ENCODE measurements at places on chromosomes 2 and 18.
A peak's percentile ranks its signal among the peaks of the same experiment; 100 is the strongest.

DNA sequence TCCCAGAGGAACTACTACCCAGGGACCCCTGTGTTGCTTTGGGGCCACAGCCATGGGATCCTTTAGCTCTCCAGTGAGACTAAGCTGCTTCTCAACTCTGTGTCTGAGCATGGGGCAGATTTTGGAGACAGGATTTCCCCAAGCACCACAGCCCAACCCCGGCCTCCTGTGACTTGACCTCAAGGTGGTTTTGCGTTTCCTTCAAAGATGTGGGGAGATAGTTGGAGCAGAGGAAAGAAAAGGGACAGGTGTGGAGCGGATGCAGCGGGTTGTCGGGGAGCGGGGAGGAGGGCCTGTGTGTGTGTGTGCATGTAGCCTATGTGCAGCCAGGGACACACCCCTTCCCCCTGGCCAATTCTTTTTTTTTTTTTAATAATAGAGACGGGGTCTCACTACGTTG is 10.2 kb downstream of the ARID5A start:
- DNase-seq, result no peak

- no peak for DNase-seq
Observed at GRCh38 chr2:202754936-202755335, 116.6 kb downstream of the ICA1L start.

DNA sequence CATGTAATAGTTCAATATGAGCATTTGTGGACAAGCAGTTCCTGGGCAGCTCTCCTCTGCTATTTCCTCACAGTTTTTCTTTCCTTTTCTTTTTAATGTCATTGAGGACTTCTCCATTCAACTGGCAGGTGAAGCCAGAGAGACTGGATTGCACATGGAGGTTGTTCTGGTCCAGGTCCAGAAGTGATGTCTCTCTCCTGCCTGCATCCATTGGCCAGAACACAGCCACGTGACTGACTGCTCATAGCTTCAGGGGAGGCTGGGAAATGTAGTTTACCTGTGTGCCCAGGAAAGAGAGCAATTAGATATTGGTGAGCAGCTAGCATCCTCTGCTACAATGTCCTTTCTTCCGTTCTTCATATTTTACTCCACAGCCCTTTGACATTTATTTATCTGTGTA is 20.2 kb upstream of the ADAM23 start:
- no peak for DNase-seq

DNA sequence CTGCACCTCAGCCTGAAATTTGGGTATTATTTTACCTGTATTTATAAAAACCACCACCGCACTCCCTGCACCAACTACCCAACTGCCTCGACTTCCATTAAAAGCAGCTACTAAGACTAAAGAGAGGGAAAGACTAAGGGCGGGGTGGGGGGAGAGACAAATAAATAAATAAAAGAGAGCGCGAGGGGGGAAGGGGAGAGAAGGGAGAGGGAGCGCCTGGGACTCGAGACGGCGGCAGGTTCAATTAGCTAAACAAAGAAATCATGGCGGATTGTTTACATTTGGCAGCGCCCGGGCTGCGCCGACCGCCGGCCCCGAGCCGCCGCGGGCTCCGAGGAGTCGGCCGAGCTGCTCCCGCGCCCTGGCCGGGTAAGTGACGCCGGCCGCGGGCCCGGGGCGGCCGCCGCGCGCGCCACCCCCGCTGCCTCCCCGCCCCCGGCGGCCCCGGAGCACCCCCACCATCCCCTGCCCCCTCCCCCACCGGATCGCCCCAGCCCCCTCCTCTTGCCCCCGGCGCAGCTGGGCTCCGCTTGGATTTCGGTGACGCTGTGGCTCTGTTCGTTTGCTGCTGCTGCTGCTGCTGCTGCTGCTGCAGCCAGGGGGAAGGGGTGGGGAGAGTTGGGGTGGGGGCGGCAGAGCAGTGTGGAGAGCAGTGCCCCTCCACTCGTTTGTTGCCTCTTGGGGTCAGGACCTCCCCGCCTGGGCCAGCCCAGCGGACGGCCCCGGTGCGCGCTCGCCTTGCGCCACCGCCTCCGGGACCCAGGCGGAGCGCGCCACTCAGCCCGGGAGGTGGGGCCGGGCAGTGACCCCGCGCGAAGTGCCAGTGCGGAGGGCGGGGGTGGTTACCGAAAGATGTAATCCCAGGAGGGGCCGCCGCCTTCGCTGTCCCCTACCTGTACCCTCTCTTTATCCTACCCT is 187.2 kb upstream of the FANCL start:
- peak; percentile 87 for DNase-seq

Data from NCI-H1417 (cell line).